ENCODE measurements at places on chromosomes 4 and X.

GRCh38 chrX:74370487-74370886 is 50.8 kb upstream of the SLC16A2 start:
- DNase-seq, result no peak

DNA sequence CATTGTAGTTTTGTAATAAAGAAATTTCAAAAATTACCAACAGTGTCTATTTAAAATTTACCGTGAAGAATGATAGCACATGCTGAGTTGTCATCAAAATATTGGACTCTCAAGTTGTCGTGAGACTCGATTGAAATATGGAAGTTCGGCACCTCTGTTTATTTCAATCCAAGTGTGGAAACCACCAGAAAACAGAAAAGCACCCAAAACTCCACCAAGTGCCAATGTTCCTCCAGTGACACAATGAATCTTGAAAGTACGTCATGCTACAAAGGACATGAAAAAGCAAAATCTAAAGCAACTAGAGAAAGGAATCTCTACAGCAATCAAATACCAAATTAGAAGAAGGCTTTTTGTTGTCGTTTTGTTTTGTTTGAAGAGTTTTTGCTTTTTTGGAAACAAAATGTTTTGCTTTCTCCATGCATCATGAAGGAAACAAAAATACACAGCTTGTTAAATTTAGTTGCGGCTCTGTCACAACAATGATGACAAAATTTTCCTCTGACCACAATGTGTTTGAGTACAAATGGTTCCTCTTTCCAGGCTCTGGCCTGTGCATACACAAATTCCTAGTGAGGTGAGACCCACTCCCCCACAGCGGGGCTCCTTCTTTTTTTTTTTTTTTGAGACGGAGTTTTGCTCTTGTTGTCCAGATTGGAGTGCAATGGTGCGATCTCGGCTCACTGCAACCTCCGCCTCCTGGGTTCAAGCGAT is 9.6 kb upstream of the IL13RA1 start:
- DNase-seq, result no peak

DNA sequence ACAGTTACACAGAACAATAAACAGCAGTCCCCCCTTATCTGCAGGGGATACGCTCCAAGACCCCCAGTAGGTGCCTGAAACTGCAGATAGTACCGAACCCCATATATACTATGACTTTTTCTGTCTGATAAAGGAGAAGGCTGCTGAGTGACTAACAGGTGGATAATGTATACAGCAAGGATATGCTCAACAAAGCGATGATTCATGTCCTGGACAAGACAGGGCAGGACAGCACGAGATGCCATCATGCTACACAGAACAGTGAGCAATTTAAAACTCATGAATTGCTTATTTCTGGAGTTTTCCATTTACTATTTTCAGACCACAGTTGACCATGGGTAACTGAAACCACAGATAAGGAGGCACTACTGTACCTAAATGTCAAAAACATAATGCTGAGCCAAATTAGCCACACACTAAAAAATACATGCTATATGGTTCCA is 76.1 kb downstream of the MANBA start:
- DNase-seq, result no peak

DNA sequence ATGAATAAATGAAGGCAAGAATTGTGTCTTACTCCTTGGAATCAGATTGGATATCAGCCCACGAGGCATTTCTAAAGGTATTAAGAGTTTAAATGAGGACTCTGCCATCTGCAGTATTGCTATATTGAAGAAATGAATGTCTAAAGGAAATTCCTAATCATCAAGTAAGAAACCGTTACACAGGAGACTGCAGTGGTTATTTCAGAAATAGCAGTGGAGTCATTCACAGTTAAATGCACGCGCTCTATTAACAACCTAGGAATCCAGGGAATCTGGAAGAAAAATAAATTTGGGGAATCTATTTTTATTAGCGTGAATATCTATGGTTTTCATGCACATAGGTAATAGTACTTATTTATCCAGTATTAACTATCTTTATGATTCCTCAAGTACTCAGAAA is 334.2 kb downstream of the TENM3 start:
- DNase-seq, result no peak

- peak; percentile 6 for DNase-seq
Measured at GRCh38 chr4:184168406-184169019, 49.2 kb downstream of the ENPP6 start.

- DNase-seq, result no peak
Measured at GRCh38 chrX:50154429-50154828, 46.4 kb downstream of the AKAP4 start.

- no peak for DNase-seq
Measured at GRCh38 chr4:142817442-142817841, 28.7 kb downstream of the INPP4B start.

GRCh38 chr4:141132709-141133145 is 542 bp downstream of the RNF150 start:
- no peak for DNase-seq

GRCh38 chrX:66717926-66718325 is 79.0 kb upstream of the EDA2R start:
- DNase-seq, result no peak

- peak; percentile 32 for DNase-seq
Measured at GRCh38 chr4:2484993-2485392, 16.1 kb downstream of the RNF4 start.

- no peak for DNase-seq
Measured at GRCh38 chr4:113094802-113095201, 45.3 kb downstream of the ANK2 start.

DNA sequence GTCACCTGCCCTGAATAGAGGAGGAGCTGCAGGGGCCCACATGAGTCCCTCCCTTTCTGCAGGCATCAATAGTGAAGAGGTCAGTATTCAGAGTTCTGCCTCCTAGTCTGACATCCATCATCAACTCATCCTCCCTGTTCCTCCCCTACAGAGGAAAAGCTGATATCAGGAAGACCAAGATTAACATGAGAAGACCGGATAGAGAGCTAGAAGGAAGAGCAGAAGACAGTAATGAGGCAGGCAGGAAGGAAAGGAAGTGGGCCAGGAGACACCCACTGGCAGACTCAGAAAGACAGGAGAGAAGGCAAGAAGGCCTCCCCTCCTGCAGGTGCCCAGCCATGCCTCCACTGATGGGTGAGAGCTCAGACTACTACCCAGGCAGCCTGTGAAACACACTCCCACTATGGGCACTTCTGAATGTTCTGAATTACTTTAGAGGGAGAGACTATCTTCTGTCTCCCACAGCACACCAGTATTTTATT is 74.6 kb downstream of the CC2D2A start:
- DNase-seq, result no peak

- no peak for DNase-seq
Measured at GRCh38 chr4:19739101-19739651, 512.5 kb upstream of the SLIT2 start.

DNA sequence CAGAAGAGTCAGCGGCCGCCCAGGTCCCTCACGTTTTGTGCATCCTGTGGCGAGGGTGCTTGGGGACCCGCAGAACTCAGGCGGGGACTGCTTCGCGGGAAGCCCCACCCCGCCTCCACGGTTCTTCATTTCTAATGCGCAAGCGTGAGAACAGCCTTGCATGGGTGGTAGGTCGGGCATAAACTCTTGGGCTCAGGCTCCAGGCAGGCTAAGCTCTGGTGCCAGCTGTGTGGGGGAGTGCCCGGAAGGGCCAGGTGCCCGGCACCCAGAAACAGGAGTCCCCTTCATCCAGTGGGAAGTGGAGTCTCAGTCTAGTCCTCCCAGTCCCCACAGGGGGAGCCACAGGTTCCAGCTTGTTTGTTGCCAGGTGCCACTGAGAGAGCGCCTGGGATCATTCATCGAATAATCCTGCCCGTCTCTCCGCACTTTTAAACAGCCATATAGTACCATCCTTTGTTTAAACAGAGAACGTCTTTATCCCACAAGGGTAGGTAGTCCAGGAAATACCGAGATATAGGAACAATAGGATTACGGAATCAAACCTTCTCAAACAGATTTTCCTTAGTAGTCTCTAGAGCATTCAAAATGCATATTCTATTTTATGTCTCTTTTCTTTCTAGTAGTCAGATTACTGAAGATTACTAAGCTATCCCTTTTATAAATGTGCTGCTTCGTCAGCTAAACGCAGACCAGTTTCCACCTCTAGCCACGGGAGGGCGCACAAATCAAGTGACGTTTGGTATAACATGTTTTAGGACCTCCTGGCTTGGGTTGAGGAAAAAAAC is 12.7 kb upstream of the RBBP7 start:
- peak; percentile 23 for DNase-seq

DNA sequence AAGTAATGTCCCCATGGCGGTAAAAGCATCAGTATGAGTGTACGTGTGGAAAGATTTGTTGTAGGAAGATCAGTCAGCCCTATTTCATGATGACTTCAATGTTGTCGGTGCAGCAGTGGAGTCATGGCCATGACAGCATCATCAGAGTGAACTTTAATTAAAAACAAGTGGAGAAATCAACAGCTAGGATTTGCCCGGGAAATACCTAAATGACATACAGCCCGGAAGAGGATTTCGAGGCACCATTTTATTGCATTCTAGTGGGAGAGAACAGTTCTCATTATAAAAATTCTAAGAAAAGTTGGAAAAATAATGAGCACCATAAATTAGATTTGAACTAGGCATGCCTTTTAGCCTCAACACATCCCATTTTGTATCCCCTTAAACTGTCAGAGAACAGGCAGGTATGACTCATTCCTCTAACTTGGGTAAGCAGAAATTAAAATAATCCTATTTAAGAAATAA is 170.1 kb downstream of the SHROOM3 start:
- DNase-seq, result no peak

GRCh38 chr4:138163171-138163570 is 79.0 kb downstream of the SLC7A11 start:
- no peak for DNase-seq

DNA sequence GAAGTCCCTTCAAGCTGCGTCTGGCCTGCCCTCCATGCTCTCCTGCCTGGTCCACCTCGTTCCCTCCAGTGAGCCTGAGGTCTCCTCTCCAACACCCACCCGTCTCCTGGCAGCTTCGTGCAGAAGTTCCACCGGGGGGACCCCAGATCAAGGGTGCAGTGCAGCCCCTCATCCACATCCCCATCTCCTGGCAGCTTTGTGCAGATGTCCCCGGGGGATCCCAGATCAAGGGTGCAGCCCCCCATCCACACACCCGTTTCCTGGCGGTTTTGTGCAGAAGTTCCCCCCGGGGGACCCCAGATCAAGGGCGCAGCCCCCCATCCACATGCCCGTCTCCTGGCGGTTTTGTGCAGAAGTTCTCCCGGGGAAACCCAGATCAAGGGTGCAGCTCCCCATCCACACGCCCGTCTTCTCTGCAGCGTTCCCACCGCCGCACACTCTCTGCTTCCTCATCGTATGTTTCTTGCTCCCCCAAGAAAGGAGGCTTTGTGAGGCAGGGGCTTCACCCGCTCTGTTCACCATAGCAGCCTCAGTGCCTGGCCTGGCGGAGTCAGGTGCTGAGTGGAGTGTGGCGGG is 35.7 kb downstream of the PIGG start:
- no peak for DNase-seq

- DNase-seq, result no peak
Measured at GRCh38 chr4:125432078-125432477, 117.3 kb downstream of the FAT4 start.

DNA sequence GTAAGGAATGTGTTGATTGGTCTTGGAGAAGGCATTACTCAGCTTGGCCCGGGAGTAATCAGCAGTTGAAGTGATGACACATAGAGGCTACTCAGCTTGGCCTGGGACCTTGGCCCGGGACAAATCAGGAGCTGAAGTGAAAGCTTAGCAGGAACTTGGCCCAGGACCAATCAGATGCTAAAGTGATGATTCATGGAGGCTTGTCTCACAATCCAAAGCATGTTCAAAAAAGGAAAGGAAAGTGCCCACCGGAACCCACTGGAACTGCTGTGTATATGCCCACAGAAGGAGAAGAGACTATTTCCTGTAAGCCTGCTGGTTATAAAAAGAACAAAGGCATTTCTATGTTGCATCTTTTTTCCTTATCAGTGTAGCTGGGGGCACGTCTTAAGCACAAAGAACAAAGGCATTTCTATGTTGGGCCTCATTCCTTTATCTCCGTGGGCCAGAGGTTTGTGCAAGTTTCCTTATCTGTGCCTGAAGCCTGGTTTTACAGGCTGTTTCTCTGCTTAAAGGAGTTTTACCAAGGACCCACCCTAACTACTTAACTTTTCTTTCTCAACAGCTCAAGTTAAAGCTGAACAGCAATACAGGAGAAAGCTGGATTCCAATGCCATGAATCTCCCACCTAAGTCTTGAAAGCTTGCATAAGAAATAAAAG is 1176.7 kb downstream of the NLGN4X start:
- no peak for DNase-seq

GRCh38 chr4:110032603-110033002 is 119.9 kb downstream of the EGF start:
- DNase-seq, result no peak

GRCh38 chr4:172390331-172390730 is 577.1 kb downstream of the GALNTL6 start:
- DNase-seq, result no peak

- no peak for DNase-seq
Measured at GRCh38 chrX:97268182-97268680, 384.5 kb downstream of the RPA4 start.

GRCh38 chr4:102354671-102355454 is 9.6 kb upstream of the SLC39A8 start:
- no peak for DNase-seq

DNA sequence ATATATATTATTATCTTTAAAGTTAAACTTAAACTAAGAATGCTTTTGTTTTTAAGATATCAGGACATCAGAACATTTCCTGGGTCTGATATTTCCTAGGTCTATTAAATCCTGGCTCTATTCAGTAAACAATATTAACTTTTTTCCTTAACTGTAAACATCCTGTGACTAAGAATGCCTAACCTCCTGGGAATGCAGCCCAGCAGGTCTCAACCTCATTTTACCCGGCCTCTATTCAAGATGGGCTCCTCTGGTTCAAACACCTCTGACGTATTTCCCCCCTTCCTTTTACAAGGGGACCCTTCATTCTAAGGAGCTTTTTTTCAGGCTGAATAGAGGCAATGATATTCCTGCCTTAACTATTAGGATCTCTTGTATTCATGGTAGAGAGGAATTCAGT is 35.8 kb upstream of the DYNLT3 start:
- DNase-seq, result no peak

GRCh38 chr4:178595500-178596138 is 1153.4 kb upstream of the AGA start:
- DNase-seq, result no peak

DNA sequence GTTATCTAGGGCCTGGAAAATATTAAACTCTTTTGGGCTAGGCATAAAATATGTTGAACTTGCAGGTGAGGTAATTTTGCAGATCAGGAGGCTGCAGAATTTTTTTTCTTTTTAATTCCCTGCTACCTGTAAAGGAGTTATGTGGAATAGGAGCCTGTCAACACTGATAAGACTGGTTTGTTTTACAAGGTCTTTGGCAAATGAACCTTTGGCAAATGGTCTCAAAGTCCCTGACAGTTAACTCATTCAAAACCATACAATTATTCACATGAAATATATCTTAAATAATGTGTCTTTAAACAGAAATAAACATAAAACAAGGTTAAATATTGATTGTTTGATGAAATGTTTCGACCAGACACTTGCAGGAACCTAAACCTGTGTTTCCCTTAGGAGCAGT is 340.2 kb downstream of the GASK1B start:
- no peak for DNase-seq

DNA sequence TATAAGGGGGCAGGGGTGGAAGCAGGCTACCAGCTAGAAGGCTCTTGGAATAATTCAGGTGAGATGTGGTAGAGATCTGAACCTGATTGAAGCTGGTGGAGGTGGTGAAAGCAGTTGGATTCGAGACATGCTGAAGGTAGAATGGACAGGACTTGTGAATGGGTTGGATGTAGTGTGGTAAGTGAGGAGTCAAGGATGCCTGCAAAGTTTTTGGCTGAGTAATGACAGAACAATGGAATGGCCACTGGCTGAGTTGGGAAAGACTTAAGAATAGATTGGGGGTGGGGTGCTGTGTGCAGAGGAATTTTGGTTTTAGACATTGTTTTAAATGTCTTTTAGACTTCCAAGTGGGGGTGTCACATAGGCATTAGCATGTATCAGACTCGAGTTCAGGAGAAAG is 33.5 kb downstream of the HPF1 start:
- no peak for DNase-seq

Measured in stimulated activated CD8-positive, alpha-beta memory T cell treated with anti-CD3 and anti-CD28 coated beads, Interleukin-7, amount 100 ng/mL, for 1 hour (primary cell).